ENCODE measurements at places on chromosomes 11 and 22. TPM values are rescaled to one million over a fixed set of nuclear protein-coding genes. Genes with fewer than 3 reads are reported as not detected.

The MPEG1 gene
- 2.9 TPM for total RNA-seq

DNA sequence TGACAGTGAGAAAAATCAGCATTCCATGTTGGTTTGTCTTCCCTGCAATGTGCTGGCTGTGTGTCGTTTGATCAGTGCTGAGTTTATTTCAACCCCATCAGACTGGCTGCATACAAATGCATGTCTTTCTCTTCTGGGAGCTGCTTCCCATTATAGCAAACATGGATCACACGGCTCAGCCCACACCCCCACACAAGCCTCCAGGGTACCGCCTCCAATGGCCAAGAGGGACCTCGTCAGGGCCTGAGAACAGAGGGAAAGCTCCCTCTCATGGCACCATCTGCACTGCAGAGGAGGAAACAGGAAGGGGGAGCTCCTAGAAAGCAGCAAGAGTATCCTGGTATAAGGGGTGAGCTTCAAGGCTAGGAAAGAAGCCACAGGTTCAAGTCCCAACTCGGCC lies 214.2 kb downstream of the LARGE1 start:
- no peaks in the 10 kb centered on the region for H3K4me1 ChIP-seq
- no peak for DNase-seq
- no peak overlapping the region for H3K27ac ChIP-seq
- no peak overlapping the region for H3K4me3 ChIP-seq

DNA sequence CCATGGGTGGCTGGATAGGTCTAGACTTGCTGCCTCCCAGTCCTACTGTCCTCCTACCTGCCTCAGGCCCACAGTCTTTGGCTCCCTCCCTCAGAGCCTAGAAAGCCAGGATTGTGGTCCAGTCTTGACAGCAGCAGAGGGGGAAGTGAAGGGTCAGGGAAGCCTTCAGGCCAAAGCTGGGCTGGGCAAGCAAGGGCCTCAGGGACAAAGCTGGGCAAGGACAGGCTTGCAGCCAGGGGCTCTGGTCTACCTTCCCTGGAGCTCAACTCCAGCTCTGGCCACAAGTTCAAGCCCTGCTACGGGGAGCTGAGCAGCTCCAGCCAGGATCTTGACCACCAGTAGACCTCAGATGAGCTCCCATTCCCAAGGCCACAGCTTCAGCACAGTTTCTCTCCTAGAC lies 14.9 kb downstream of the LMO1 start:
- H3K27me3 ChIP-seq = no peaks in the 10 kb centered on the region
- DNase-seq = no peak
- H3K4me3 ChIP-seq = no peak overlapping the region
- no peaks in the 10 kb centered on the region for H3K36me3 ChIP-seq
- no peaks in the 10 kb centered on the region for H3K4me1 ChIP-seq

DNA sequence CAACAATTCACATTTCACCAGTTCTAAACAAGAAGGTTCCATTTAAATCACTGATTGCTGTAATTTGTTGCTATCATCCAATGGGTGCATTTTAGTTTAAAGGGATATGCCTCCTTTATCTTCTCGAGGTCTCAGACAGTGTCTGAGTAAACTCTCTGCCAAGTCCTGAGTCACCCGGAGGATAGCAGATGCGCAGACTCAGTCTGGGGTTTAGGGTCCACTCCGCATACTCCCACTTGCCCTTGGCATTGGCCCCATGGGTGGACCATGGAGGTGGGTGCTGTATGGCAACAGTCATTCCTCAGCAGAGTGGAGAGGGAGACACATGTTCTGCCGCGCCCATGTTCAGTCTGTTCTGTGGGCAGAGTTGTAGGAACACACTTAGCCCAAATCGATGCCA lies 65.4 kb upstream of the CRTAM start:
- H3K36me3 ChIP-seq = peaks cover 9% of the 10 kb centered on the region
- H3K27me3 ChIP-seq = no peaks in the 10 kb centered on the region
- peaks cover 7% of the 10 kb centered on the region for H3K4me1 ChIP-seq

The NXPE2 gene
- total RNA-seq = not detected

The GRAP2 gene
- 65.3 TPM for total RNA-seq

- no peaks in the 10 kb centered on the region for H3K36me3 ChIP-seq
- no peaks in the 10 kb centered on the region for H3K4me1 ChIP-seq
- no peak overlapping the region for H3K4me3 ChIP-seq
- no peak for DNase-seq
- peaks cover 15% of the 10 kb centered on the region for H3K27me3 ChIP-seq
Observed at GRCh38 chr22:36641902-36642640, 61.5 kb downstream of the CACNG2 start.

The KLHDC7B gene
- 2.3 TPM for total RNA-seq

DNA sequence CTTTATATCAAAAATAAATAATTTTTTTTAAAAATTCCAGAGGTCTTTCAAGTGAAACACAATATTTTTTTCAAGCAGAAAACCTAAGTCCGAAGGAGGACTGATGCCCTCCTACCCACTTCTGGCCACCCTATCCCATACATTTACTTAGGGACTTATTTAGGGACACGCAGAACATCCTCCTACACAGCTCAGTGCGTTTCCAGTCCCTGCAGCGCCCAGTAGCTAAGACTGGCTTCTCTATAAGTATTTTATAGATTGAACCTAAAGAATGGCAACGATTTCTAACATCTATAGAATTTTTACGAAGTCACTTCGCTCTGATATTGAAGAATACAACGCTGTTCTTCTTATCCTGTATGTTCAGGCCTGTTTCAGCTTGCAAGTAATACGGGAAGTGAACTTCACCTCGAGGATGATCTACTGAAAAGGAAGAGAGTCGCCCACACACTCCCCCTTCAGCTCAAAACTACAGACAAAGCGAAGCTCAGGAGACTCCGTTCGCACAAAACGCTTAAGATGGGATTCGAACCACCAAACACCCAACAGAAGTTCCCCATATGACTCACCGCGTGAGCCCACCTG lies 328 bp downstream of the CHEK2 start:
- H3K4me3 ChIP-seq = peak overlapping the region; percentile 98
- peaks cover 19% of the 10 kb centered on the region for H3K36me3 ChIP-seq
- DNase-seq = no peak
- no peak overlapping the region for H3K27ac ChIP-seq
- no peaks in the 10 kb centered on the region for H3K27me3 ChIP-seq

The TMEM191C gene
- total RNA-seq = 3.9 TPM

- H3K27ac ChIP-seq = no peak overlapping the region
- DNase-seq = no peak
- H3K4me1 ChIP-seq = no peaks in the 10 kb centered on the region
- no peaks in the 10 kb centered on the region for H3K27me3 ChIP-seq
Observed at GRCh38 chr11:18065572-18065971, 19.5 kb upstream of the TPH1 start.

The TEX12 gene
- total RNA-seq = 0.39 TPM

The HTR3A gene
- total RNA-seq = not detected

- no peaks in the 10 kb centered on the region for H3K4me1 ChIP-seq
- DNase-seq = no peak
- H3K4me3 ChIP-seq = no peak overlapping the region
- H3K27me3 ChIP-seq = peaks cover 5% of the 10 kb centered on the region
- no peak overlapping the region for H3K27ac ChIP-seq
Observed at GRCh38 chr11:4211991-4212390, 117.4 kb downstream of the RRM1 start.

- DNase-seq = peak; percentile 24
- peaks cover 39% of the 10 kb centered on the region for H3K36me3 ChIP-seq
- no peaks in the 10 kb centered on the region for H3K4me1 ChIP-seq
Observed at GRCh38 chr11:68798221-68798813, 43.4 kb downstream of the CPT1A start.

GRCh38 chr22:38040953-38041759 lies 16.0 kb upstream of the PICK1 start:
- peaks cover 3% of the 10 kb centered on the region for H3K4me1 ChIP-seq
- H3K27me3 ChIP-seq = peaks cover 3% of the 10 kb centered on the region
- no peak for DNase-seq
- H3K27ac ChIP-seq = no peak overlapping the region
- H3K36me3 ChIP-seq = no peaks in the 10 kb centered on the region

The TANGO2 gene
- 10.3 TPM for total RNA-seq

DNA sequence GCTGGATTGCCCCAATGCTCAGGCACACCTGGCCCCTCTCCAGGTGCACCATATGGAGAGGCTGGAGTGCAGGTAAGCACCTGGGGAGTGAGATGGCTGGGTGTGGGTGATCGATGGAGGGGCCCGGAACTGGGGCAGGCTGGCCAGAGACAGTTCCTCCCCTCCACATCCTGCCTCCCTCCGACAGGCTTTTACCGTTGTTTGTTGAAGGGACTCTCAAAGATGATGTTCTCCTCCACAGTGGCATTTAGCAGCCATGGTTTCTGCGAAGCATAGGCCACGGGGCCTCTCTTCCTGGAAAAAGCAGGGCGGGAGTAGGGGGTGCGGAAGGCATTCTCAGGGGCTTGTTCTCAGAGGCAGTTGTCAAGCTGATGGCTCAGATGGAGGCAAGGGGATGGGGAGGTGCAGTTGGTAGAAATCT lies 25.9 kb upstream of the KCNJ11 start:
- no peak overlapping the region for H3K27ac ChIP-seq
- no peak for DNase-seq
- peaks cover 5% of the 10 kb centered on the region for H3K4me1 ChIP-seq
- H3K36me3 ChIP-seq = no peaks in the 10 kb centered on the region

- H3K36me3 ChIP-seq = no peaks in the 10 kb centered on the region
- peaks cover 6% of the 10 kb centered on the region for H3K27me3 ChIP-seq
- H3K27ac ChIP-seq = no peak overlapping the region
- no peak for DNase-seq
Observed at GRCh38 chr22:21025266-21025665, 7.1 kb downstream of the SLC7A4 start.

The SNU13 gene
- total RNA-seq = 140 TPM

The BIRC3 gene
- total RNA-seq = 115 TPM

DNA sequence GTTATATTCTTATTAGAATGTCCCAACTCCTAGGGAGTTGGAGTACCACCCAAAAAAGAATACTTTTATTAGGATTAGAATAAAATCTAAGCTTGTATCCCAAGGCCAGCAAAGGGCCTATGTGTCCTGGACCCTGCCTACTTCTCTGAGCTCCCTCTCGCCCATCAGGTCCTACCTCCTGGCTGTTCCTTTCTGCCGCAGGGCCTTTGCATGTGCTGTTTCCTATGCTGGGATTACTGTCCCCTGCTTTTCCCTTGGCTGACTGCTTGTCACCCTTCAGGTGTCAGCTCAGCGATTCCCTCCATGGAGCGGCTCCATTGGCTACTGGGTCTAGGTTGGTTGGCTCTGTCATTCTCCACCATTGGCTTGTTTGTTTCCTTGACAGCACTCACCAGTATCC lies 13.4 kb downstream of the MYO7A start:
- peaks cover 8% of the 10 kb centered on the region for H3K4me1 ChIP-seq
- no peaks in the 10 kb centered on the region for H3K36me3 ChIP-seq
- no peak overlapping the region for H3K4me3 ChIP-seq

GRCh38 chr11:46116007-46116711 lies 5.1 kb downstream of the PHF21A start:
- no peak for DNase-seq
- H3K36me3 ChIP-seq = no peaks in the 10 kb centered on the region
- peak overlapping the region; percentile 49 for H3K27ac ChIP-seq
- peak overlapping the region; percentile 3 for H3K4me3 ChIP-seq
- no peaks in the 10 kb centered on the region for H3K27me3 ChIP-seq
- H3K4me1 ChIP-seq = peaks cover 10% of the 10 kb centered on the region

The IL10RA gene
- 193 TPM for total RNA-seq

- DNase-seq = no peak
- H3K4me3 ChIP-seq = no peak overlapping the region
- H3K27me3 ChIP-seq = no peaks in the 10 kb centered on the region
- no peaks in the 10 kb centered on the region for H3K4me1 ChIP-seq
Observed at GRCh38 chr11:7612056-7612660, 61.1 kb downstream of the CYB5R2 start.

GRCh38 chr11:82092904-82093303 lies 640.8 kb downstream of the FAM181B start:
- H3K4me1 ChIP-seq = no peaks in the 10 kb centered on the region
- no peaks in the 10 kb centered on the region for H3K27me3 ChIP-seq
- no peak overlapping the region for H3K27ac ChIP-seq
- no peak overlapping the region for H3K4me3 ChIP-seq

DNA sequence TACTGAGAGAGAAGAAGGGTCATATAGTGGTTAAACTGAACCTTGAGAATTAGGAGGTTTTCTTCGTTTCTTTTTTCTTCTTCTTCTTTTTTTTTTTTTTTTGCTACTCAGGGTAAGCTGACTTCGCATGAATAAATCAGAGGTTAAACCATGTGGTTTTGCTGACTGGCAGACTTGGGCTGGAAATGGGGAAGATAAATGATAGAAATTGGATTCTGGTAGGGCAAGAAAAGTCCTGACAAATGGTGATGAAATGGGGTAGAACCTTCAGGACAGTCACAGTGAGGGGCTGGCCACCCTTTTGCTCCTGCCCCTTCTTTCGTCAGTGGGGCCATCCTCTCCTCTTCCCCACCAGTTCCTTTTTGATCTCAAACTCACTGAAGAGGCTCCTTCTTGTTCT lies 1.6 kb upstream of the SWAP70 start:
- H3K27me3 ChIP-seq = peaks cover 6% of the 10 kb centered on the region
- no peak for DNase-seq
- no peak overlapping the region for H3K27ac ChIP-seq

DNA sequence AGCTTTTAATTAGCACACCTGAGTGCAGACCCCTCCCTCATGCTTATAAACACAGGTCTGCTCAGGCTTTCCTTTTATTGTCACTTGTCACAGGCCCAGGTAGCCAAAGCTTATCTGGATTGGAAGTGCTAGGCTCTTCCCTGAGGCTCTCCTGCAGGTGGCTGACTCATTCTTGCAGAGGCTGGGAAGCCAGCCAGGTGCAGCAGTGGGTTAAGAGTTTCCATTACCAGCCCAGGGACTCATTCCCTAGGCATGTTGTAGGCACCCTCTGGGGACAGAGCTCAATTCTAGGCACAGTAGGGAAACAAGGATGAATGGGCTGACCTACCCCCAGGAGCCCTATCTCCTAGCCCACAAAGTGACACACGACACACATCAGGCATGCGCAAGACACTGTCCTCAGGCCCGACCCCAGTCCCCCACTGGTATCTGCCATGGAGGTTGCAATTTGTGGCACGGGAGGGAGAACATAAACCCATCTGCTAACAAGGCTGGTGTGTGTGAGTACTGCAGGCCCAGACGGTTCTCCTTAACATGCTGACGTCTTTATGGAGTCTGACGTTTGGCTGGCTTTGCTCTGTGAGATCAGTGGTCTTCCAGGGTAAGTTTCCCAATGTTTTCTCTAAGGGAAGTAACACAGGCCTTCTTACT lies 94.2 kb downstream of the ABTB2 start:
- H3K4me1 ChIP-seq = peaks cover 4% of the 10 kb centered on the region
- no peaks in the 10 kb centered on the region for H3K27me3 ChIP-seq
- H3K4me3 ChIP-seq = no peak overlapping the region
- no peak overlapping the region for H3K27ac ChIP-seq
- no peak for DNase-seq

- no peak overlapping the region for H3K27ac ChIP-seq
- H3K4me1 ChIP-seq = no peaks in the 10 kb centered on the region
- DNase-seq = no peak
- H3K36me3 ChIP-seq = no peaks in the 10 kb centered on the region
- H3K4me3 ChIP-seq = no peak overlapping the region
Observed at GRCh38 chr11:122209619-122210366, 93.8 kb upstream of the BLID start.

Measured in CD4-positive, alpha-beta T cell (primary cell).